T-helper 2 cell treated with Interferon-gamma antibody and Interleukin-4, amounts not matched to agents 100 ng/mL and 5 ng/mL, for 36 hours (primary cell): ENCODE measurements at places on chromosomes 3 and 15. TPM values are rescaled to one million over a fixed set of nuclear protein-coding genes. Genes with fewer than 3 reads are reported as not detected.

PLA2G4D gene
- not detected in 2 replicates for total RNA-seq

SRGAP3 gene
- 6.8 and 7.1 TPM in 2 replicates for total RNA-seq

CRTAP gene
- total RNA-seq: 43.7 and 43.8 TPM in 2 replicates

CTXND1 gene
- total RNA-seq: not detected in 2 replicates

GOLGA8Q gene
- 3.0 and 8.8 TPM in 2 replicates for total RNA-seq

HCN4 gene
- not detected in 2 replicates for total RNA-seq

CLDN16 gene
- total RNA-seq: not detected in 2 replicates

KLF15 gene
- total RNA-seq: not detected in 2 replicates

RTP4 gene
- 12.9 and 13.0 TPM in 2 replicates for total RNA-seq

CNTN6 gene
- not detected in 2 replicates for total RNA-seq

GABRB3 gene
- not detected in 2 replicates for total RNA-seq

GPR149 gene
- not detected in 2 replicates for total RNA-seq

GOLGA8T gene
- 0.14 TPM in 1 of 2 replicates, not detected in the other for total RNA-seq

ZNF385D gene
- total RNA-seq: not detected in 2 replicates

SAMMSON gene
- not detected in 2 replicates for total RNA-seq

TRPM1 gene
- not detected in 2 replicates for total RNA-seq

TERC gene
- 2.7 and 4.1 TPM in 2 replicates for total RNA-seq

CEP70 gene
- total RNA-seq: 14.6 and 14.7 TPM in 2 replicates

TM6SF1 gene
- total RNA-seq: 3.5 and 5.1 TPM in 2 replicates

ZNF592 gene
- total RNA-seq: 43.5 and 44.0 TPM in 2 replicates

CDCP1 gene
- 21.8 and 22.7 TPM in 2 replicates for total RNA-seq

LIPH gene
- total RNA-seq: not detected in 2 replicates

FRMD4B gene
- 19.9 and 20.9 TPM in 2 replicates for total RNA-seq

SLC27A2 gene
- total RNA-seq: 29.2 and 30.0 TPM in 2 replicates

CXCR6 gene
- total RNA-seq: 9.3 and 10.3 TPM in 2 replicates

CEP63 gene
- 21.9 and 27.0 TPM in 2 replicates for total RNA-seq

SLC22A13 gene
- 0.59 and 0.93 TPM in 2 replicates for total RNA-seq
